Left renal cortex interstitium (tissue), 4 donors: ENCODE measurements at places on chromosomes 6 and 20. TPM values are rescaled to one million over a fixed set of nuclear protein-coding genes. Genes with fewer than 3 reads are reported as not detected.

PKHD1 gene
- polyA plus RNA-seq: 27.9 TPM

IL17A gene
- not detected for polyA plus RNA-seq

EDN3 gene
- polyA plus RNA-seq: 6.0 TPM

PRSS35 gene
- polyA plus RNA-seq: 55.3 TPM

MLIP gene
- polyA plus RNA-seq: 0.51 TPM

GPSM3 gene
- 10.7 TPM for polyA plus RNA-seq

TSPYL4 gene
- 53.5 TPM for polyA plus RNA-seq

SNRPB gene
- polyA plus RNA-seq: 170 TPM

ELOVL2 gene
- 10.7 TPM for polyA plus RNA-seq

NKX2-4 gene
- polyA plus RNA-seq: not detected

WFDC10A gene
- not detected for polyA plus RNA-seq

CPNE5 gene
- 12.2 TPM for polyA plus RNA-seq

RPP21 gene
- polyA plus RNA-seq: 43.4 TPM

SNX3 gene
- 188 TPM for polyA plus RNA-seq

TMX4 gene
- 85.6 TPM for polyA plus RNA-seq

PNPLA1 gene
- 2.9 TPM for polyA plus RNA-seq

ETV7 gene
- polyA plus RNA-seq: 0.17 TPM

SPDEF gene
- 0.17 TPM for polyA plus RNA-seq

MEI4 gene
- polyA plus RNA-seq: 2.2 TPM

NUS1 gene
- polyA plus RNA-seq: 58.4 TPM

LRRC73 gene
- polyA plus RNA-seq: 1.2 TPM

EYA4 gene
- 10.1 TPM for polyA plus RNA-seq

PIGT gene
- polyA plus RNA-seq: 116 TPM

POFUT1 gene
- polyA plus RNA-seq: 44.3 TPM

SGK2 gene
- polyA plus RNA-seq: 76.5 TPM

RSPO3 gene
- 17.9 TPM for polyA plus RNA-seq

PSORS1C2 gene
- polyA plus RNA-seq: not detected
